ENCODE measurements at places on chromosomes 6 and 20.

GRCh38 chr20:19701429-19701828 lies 56.6 kb upstream of the RIN2 start:
- DNase-seq = no peak

DNA sequence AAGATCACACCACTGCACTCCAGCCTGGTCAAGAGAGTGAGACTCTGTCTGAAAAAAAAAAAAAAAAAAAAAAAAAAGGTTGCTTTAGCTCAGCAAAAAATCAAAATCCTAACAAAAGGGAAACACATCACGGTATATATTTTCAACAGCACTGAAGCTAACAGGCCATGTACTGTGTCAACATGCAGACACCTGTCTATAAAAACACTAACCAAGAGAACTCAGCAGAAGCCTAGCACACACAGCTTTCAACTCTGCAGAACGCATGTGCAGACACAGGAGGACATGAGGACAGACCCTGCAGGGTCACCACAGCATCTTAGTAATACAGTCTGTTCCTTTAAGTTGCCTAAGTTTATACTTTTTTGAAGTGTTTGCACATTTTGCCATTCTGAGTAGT lies 13.5 kb downstream of the NINL start:
- no peak for DNase-seq

DNA sequence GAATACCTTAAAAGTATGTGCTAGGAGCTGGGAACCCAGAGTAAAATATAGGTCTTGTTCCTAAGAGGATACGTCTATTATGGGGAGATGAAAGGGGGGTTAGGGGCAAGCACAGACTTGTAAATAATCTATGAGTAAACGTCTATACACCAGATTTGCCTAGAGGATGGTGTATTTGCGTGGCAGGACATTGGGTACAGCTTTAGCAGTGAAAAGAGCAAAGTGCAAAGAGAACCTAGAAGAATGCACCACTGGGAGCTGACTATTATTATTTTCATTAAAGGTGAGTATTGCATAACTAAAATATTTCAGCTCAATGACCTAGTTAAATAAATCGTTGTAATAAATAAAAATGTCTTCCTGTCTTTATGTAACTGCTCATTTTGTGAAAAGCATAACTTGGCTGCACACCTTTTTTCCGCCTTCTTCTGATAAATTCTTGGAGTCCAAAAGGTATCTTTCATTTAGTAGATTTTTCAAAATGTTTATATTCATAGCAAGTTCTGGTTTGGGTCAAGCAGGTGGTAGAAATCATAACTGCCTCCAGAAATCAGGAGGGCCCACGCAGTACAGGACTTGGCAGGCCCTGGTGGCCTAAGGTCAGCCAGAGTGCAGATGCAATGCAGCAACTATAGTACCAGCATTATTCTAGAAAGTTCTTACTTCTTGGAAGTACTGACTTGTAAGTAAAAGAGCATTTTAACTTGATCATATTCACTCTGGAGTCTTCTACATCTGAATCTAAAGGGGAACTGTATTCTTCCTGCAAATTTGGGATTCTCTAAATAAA lies 357.2 kb downstream of the PLCB1 start:
- no peak for DNase-seq

- DNase-seq = no peak
Observed at GRCh38 chr6:131258816-131259476, 123.7 kb downstream of the AKAP7 start.

- DNase-seq = no peak
Observed at GRCh38 chr6:132931936-132932514, 117.7 kb downstream of the RPS12 start.

Data from stimulated activated naive CD4-positive, alpha-beta T cell (primary cell).